ENCODE measurements at places on chromosomes 4 and X. TPM values are rescaled to one million over a fixed set of nuclear protein-coding genes. Genes with fewer than 3 reads are reported as not detected.

DNA sequence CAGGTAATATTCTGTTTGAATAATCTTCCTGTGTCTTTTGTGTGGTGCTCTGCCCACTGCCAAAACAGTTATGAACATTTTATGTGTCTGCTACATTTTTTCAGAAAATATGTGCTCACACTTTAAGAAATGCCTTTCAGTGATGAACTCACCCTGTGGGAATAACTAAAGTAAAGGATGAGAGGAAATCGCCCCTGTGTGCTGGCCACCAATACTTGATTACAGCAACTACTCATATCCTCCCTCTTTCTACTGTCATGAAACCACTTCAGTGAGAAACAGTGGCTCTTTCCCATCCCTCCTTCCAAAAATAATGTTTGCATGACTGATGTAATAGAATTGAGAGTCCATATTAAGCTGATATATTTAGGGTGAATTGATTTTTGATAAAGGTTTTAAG is 900.9 kb downstream of the RAB28 start:
- DNase-seq = no peak

DNA sequence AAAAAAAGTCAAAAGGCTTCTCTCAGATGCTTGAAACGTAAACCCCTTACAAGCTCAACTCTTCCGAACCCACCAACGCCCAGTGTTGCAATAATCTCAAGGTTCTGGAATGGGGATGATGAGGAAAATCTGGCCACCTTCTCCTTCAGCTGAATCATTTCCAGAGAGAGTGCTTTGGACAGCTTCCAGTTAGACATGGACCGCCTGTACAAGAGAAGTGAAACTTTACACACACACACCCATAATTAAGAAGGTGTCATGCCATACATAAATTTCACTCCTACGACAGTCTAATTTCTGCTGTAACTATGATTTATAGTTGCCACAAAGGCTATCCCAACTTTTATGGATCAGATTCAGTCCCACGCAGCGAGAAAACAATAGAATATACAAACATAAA is 72.3 kb downstream of the PRKG2 start:
- no peak for DNase-seq

DNA sequence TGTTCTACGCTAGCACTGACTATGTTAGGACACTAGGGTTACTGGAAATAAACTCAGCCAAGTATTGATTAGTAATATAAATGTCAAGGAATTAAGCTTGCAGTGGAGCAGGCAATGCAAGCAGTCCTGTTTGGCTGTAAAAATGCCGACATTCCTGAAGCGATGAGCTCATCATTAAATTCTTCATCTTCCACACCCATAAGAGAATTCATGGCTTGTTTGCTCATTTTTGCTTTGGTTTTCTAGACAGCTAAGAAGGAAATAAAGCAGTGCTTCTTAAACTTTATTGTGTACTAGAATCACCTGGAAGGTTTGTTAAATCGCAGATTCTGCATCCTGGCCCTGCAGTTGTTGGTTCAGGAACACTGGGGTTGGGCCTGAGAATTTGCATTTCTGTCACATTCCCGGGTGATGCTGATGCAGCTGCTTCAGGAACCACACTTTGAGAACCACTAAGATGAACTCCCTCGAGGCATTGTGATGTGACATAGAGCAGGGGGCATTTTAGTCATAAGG is 17.8 kb downstream of the ANXA3 start:
- no peak for DNase-seq

- DNase-seq = no peak
These were observed 1.3 kb upstream of the ARX start for GRCh38 chrX:25016938-25017598.

DNA sequence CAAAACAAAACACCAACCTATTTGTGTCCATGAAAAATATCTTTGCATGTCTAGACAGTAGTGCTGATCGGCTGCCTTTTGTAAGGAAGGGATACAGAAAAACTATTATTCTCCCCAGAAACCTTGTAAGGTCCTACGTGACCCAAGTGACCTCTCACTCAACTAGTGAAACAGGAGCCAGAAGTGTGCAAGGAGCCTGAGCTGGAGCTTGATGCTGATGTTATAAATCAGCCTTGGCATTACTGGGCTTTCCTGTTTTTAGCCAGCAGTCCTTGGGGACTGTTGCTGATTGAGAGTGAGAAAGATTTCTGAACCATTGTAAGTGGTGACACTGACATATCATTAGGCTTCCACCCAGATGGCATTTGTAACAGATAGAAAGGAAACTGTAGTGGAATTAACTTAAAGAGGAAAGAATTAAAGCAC is 100.8 kb upstream of the LIMCH1 start:
- DNase-seq = no peak

DNA sequence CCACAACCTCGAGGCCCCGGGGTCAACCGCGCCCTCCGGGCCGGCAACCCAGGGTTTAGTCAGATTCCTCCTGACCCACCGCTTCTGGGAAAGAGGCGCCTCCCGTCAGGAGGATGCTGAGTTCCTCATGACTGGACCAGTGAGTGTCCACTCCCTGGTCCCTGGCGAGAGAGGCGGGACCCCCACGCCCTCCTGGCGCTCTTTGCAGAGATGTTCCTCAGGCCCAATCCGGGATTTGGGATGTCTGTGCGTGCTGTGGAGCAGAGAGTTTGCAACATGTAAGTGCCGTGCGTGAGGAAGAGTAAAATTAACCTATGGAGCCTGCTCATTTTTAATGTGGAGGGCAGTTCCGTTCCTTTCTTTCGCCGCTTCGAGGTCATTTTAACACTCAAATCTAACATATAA is 824 bp upstream of the UGDH start:
- no peak for DNase-seq

DNA sequence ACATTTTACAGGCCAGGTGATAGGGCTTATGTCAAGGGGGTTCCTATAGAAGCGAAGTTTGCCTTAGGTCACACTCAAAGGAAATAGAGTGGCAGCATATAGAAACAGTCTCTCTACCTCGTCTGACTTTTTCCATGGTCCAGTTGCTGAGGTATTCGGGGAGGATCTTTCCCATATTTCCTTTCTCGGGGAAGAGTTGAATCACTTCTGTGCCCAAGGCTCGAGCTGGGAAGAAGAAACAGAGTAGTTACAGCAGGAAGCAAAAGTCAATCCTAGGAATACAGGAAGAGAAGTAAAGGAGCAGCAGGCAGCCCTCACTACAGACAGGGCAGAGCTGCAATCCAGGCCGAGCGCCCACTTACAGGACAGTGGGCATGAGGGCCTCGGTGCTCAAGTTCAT is 26.7 kb upstream of the ELF4 start:
- DNase-seq = no peak

DNA sequence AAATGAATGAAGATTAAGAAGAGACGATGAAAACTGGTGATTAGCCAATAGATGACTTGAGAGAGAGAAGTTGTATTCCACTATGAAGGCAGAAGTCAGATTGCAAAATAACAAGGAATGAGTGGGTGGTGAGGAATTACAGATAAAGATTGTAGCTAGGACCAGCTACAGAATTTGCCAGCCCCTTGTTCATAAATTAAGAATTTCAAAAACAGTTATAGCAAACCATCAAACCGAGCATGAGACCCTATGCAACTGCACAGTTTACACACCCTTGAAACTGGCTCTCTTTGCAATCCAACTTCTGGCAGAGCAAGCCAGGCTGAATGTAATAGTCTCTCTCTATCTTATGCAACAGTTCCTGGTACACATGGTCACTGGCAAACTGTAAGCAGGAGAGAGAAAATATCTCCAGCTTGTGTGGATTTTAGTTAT is 35.2 kb downstream of the STAP1 start:
- DNase-seq = no peak

DNA sequence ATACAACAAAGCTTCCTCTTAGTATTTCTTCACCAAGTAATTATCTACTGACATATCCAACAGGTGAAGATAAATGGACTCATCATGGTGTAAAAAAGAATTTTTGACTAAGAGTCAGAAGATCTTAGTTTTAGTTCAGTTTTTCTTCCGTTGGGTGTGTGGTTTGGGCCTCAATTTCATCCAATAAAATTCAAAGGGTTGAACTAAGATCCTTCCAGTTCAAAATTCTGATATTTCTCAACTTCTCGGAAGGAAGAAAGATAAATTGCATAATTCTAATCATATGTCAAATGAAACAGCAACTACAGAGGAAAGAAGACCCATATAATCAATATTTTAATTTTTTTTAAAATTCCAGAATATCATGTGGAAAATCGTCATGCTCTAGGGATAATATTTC is 192.7 kb downstream of the SPRY1 start:
- no peak for DNase-seq

DNA sequence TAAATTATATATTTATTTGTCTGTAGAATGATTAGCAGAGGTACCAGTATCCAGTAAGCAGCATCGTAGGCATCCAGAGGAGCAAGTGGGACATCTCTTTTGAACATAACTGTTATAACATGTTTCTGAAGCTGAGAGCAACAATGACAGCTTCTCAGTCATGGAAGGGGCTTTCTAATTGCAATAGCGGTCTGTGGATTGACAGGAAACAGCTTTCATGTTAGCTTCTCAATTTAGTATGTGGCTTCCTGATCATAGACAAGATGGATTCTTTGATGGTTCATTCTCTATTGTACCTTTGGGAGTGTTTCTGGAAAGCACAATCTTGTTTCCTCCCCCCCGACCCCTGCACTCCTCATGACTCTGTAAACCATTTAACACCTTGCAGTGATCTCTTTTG is 434.6 kb upstream of the GNPDA2 start:
- DNase-seq = no peak

- no peak for DNase-seq
These were observed 131.3 kb downstream of the NSUN7 start for GRCh38 chr4:40881096-40881495.

DNA sequence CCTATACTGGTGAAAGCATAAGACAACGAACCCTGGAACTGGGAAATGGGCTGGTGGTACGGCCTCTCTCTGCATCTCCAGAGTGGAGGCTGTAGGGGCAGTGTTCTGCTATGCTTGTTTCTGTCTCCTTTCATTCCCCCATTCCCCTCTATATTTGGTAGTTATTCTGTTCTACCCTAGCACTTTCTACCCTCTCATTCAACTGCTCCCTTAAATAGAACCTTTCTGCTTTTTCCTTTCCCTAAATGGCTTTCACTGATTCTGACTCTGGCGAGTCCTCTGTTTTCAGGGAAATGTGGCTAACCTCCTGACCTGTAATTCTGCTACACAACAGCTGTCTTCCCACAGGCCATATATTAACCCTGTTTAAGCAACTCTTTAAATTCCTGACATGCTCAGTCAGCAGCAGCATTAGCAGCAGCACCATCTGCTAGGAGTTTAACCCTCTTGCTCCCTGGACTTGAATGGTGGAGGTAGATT is 94.2 kb downstream of the CXCL13 start:
- no peak for DNase-seq

The SLC2A9 gene
- total RNA-seq = 25.2 TPM

The HNRNPH2 gene
- 62.1 TPM for total RNA-seq

The CTAG1A gene
- not detected for total RNA-seq

The C4orf50 gene
- 0.09 TPM for total RNA-seq

The MSMO1 gene
- 138 TPM for total RNA-seq

The MXD4 gene
- 74.3 TPM for total RNA-seq

The HMX1 gene
- total RNA-seq = not detected

The CENPVL1 gene
- total RNA-seq = not detected

The ESX1 gene
- not detected for total RNA-seq

The DDX53 gene
- not detected for total RNA-seq
